ENCODE measurements at places on chromosomes 16 and 17. TPM values are rescaled to one million over a fixed set of nuclear protein-coding genes. Genes with fewer than 3 reads are reported as not detected.

EXOC7 gene
- 56.0 TPM for total RNA-seq

MT1A gene
- total RNA-seq = not detected

KRTAP1-1 gene
- total RNA-seq = not detected

SMIM36 gene
- not detected for total RNA-seq

CEP295NL gene
- total RNA-seq = 1.1 TPM

PRSS21 gene
- total RNA-seq = not detected

DNA sequence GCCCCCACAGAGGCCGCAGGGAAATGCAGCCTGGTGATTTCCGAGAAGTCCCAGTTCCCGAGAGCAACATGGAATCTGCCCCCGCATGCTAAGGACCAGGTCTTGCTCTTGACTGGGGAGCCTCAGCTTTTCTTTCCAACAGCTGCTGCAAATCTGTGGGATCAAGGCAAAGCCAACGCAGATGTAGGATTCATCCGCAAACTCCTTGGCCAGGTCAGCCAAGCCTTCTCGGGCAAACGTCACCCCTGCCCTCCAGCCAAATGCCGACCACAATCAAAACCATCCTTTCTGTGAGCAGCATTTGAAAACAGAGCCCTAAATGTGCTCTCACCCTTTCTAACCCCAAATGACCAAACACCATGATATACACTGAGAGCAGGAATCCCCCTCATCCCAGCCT lies 54.0 kb downstream of the MRM3 start:
- no peak for DNase-seq

GRCh38 chr16:2854700-2855309 lies 3.2 kb downstream of the PRSS22 start:
- DNase-seq = no peak

GRCh38 chr17:49564638-49565037 lies 11.0 kb upstream of the NXPH3 start:
- DNase-seq = no peak

DNA sequence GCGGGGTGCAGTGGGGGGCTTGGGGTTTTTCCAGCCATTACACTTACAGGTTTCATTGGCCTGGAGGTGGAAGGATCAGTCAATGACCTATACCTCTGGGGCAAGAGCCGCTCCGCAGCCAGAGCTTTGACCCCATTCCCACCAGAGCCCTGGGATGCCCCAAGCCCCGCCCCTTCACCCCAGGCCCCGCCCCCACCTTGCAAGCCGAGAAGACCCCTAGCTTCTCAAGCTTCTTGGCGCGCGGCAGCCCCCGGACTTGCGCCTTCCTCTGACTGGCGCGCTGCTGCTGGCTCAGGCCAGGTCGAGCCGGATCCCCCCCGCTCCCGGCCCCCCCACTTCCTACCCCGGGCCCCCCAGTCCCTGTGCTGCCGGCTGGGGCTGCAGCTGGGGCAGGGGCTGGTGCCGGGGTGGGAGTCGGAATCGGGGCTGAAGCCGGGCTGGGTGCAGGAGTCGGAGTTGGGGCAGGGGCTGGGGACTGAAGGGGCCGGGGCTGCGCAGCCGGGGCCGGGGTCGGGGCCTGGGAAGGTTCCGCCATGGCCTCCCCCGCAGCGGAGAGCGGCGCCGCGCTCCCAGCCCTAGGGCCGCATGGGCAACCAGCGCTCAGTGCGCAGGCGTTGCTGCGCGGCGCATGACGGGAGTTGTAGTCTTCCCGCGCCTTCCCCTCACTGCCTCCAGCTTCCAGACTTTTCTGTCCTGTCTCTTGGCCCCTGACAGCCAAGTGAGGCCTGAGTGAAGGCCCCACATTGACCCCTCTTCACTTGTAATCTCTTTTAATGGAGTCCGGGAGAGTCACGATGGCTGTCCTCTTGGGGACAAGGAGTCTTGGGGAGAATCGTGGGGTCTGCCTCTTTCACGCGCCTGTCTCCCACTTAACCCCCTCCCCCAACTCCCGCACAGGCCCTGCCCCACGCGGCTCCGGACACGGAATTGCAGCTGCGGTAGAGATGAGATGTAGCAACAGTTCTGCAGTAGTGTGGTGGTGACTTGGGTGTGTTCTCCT lies at the start of gene KAT2A:
TSS of gene KAT2A (minus strand) at position 598 of the 1,000 bp plus-strand sequence. CDS start at position 535, 63 bp downstream.
- DNase-seq = peak; percentile 82

GRCh38 chr17:67211742-67212141 lies 33.3 kb downstream of the HELZ start:
- no peak for DNase-seq

DNA sequence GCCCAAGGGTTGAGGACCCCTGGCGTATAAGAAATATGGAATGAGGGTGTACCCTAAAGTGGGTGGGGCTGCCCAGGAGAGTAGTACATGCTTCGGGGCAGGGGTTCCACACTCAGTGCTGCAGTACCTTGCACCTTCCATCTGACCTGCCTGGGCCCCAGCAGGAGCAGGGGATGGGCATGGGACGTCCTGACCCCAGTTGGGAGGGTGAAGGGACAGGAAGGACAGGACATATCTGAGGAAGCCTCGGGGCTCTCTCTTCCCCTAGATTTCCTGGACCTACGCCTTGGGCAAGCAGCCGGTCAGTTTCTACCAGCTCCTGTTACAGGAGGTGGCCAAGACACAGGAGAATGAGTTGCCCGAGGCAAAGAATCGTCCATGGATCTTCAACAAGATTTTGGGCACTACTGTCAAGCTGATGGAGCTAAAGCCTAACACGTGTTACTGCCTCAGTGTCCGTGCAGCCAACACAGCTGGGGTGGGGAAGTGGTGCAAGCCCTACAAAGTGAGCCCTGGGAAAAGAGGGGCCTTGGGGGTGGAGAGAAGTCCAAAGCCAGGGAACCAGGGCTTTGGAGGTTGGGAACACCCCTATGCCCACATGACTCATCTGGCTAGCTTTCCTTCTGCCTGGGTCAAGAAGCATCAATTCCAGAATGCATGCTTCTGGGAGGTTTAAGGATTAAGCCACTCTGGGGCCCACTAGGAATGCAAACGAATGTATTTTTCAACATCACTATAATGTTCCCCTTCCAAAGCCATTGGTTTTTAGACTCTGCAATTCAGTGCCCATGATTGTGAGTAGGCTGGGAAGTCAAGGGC lies 7.9 kb downstream of the FNDC8 start:
- DNase-seq = no peak

DNA sequence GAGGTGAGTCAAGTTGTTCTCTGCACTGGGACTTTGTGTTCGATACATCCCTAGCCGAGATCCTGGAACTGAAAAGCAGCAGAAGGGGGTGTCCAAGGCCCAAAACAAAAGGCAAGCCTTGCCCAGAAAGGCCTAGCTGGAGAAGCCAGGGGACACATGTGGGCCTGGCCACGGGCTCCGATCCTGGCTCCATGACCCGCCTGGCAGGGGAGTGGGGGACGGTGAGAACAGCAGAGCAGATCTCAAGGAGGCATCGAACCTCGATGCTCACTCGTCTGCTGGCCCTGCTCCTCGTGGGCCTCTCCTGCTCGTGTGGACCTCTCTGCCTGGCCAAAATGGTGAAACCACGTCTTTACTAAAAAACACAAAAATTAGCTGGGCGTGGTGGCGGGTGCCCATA lies 8.9 kb downstream of the CCNF start:
- no peak for DNase-seq

DNA sequence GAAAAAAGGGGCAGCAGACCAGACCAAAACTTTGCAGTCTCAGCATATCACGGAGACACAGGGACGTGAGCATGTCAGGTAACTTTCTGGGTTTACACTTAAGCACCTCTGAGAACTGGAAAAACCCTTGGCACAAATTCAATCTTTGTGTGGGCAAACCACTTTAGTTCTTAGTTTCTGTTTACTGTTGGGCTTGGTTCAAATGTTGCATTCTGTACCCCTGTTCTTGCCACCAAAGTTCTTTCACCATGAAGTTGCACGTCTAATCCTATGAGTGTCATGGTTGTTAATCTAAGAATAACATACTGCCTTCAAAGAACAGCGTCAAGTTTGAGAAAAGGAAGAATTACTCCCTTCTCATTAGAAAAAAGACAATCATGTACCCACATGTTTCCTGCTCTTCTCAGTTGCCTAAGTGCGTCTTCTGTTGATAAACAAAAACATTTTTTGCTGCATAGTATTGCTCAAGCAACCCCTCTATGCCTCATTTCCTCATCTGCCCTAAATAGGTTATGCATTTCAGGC lies 11.6 kb downstream of the KRT33A start:
- DNase-seq = no peak

DNA sequence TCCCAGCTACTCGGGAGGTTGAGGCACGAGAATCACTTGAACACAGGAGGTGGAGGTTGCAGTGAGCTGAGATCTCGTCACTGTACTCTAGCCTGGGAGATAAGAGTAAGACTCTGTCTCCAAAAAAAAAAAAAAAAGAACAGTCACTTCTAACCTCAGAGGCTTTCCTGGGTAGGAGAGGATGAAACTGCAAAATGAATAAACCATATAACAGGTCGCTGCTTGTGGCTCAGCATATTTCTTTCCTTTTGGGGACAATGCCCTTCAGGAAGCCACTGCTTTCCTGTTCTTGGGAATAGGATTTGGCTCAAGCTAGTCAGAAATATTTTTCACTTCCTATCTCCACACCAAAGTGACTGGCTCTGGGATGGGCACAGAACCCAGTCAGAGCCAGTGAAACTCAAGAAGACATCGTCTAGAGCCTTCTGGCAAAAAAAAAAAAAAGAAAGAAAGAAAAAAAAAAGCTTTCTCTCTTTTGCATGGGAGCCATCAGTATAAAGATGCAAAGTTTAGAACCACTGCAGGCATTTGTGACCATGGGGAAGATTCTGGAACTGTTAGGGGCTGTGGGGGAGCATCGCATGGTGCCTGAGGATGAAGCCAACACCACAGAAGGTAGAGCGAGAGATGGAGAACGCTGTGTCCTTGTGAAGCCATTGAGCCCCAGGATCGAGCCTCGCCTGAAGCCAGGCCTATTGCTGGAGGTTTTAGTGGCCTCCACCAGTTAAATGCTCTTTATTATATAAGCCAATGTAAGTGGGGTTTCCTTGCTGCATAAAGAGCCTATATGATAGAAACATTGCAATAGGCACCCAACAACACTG lies 71.8 kb upstream of the MRTFB start:
- DNase-seq = no peak

- DNase-seq = no peak
Measured at GRCh38 chr16:10865991-10866966, 10.7 kb upstream of the CIITA start.

DNA sequence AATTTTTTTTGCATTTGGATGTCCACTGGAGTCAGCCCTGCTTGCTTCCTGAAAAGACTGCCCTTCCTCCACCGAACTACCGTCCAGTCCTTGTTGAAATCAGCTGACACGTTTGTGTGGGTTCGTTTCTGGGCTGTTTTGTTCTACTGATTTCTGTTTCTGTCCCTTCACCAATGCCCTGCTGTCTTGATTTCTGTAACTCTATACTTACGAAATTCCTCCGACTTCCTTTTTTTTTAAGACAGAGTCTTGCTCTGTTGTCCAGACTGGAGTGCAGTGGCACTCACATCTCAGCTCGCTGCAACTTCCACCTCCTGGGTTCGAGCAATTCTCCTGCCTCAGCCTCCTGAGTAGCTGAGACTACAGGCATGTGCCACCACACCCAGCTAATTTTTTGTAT lies 8.4 kb upstream of the GAA start:
- no peak for DNase-seq

DNA sequence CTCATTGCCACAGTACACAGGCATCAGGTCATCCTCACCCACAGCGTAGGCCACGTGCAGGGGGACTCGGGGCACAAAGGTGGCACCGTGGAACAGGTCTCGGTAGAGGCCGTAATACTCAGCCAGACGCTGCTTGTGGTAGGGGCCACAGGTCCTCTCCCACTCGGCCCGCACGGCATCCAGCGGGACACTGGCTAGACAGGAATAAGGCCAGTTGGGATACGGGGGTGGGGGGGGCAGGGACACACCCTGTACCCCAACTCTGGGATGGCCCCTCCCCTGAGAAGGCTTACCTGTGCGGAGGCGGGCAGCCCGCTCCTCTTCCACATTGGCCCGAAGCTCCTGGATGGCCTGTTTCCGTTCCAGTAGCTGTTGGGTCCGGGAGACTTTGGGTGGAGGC lies 3.0 kb downstream of the MRPL38 start:
- DNase-seq = no peak

GRCh38 chr17:70235252-70235651 lies 65.9 kb downstream of the KCNJ2 start:
- DNase-seq = no peak

- DNase-seq = no peak
Measured at GRCh38 chr17:79937391-79938335, 98.0 kb downstream of the TBC1D16 start.

DNA sequence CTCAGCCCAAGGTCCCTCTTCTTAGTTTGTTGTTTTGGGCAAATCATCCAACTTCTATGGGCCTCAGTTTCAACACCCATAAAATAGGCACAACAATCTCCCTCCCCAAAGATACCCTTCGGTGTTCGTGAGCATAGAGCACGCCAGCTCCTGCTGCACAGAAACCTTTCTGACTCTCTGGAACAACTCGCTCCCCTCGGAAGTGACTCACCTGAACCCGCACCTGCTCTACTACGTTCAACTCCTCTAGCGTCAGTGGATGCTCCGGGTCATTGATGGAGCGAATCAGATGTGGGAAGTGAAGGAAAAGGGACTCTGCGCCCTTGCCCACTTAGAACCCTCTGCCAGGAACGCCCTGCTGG lies 445 bp downstream of the CIAO2B start:
- no peak for DNase-seq

GRCh38 chr16:3182608-3183444 lies 5.2 kb upstream of the OR1F1 start:
- no peak for DNase-seq

DNA sequence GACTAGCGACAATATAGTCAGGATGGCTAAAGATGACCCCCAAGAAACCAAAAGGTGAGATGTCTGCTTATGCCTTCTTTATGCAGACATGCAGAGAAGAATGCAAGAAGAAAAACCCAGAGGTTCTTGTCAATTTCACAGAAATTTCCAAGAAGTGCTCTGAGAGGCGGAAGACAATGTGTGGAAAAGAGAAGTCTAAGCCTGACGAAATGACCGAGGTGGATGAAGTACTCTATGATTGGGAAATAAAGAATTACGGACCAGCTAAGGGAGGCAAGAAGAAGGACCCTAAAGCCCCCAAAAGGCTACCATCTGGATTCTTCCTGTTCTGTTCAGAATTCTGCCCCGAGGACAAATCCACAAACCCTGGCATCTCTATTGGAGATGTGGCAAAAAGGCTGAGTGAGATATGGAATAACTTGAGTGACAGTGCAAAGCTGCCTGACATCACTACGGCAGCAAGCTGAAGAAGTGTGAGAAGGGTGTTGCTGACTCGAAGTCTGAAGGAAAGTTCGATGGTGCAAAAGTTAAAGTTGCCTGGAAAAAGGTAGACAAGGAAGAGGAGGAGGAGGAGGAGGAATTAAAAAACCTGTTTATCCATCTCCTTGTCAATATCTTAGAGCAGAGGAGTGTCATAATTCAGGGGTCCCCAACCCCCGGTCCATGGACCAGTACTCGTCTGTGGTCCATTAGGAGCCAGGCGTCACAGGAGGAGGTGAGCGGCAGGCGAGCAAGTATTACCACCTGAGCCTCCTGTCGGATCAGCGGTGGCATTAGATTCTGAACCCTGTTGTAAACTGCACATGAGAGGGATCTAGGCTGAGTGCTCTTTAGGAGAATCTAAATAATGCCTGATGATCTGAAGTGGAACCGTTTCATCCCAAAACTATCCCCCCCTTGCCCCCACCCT lies 25.1 kb upstream of the ADGRG1 start:
- DNase-seq = no peak

GRCh38 chr16:17101646-17102045 lies 369.1 kb downstream of the XYLT1 start:
- DNase-seq = no peak
